NCI-H1417 (cell line): ENCODE measurements at places on chromosomes 6 and 20.
A peak's percentile ranks its signal among the peaks of the same experiment; 100 is the strongest.

DNA sequence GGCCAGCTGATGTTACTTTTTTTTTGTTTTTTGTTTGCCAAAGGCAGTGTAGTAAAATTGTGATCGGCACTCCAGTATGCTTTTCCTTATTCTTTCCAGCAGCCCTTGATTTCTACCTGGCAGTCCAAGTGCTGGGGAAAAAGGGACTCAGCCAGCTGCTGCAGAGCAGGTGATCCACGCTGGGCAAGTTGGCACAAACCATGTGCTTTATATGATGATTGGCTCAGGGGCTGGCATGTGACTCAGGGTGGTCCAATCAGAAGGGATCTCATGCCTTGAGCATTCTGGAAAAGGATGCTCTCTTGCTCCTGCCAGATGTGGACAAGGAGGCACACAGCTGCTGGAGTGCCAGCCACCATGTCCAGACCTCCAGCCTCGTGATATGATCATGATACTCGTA lies 54.5 kb downstream of the SULF2 start:
- no peak for DNase-seq

GRCh38 chr6:125507987-125508655 lies 206.4 kb upstream of the HDDC2 start:
- DNase-seq = peak; percentile 87

DNA sequence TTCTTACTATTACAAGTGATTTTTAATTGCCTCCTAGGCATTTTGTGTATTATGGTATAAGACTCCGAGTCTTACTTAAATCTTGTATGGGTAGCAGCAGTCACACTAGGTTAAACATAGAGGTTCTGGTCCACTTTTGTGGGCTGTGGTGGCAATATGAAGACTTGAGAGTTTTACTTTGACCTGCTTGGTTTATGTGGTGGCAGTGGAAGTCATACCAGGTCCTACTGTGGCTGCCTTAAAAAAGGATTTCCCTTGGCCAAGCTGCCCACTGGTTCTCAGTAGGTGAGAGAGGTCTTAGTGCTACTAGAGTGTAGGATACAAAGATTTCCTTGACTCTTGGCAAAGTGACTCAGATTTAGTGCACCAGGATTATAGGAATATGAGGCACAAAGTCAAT lies 44.2 kb upstream of the NKAIN2 start:
- DNase-seq = no peak

- no peak for DNase-seq
Measured at GRCh38 chr6:138129190-138129589, 22.0 kb upstream of the PERP start.

DNA sequence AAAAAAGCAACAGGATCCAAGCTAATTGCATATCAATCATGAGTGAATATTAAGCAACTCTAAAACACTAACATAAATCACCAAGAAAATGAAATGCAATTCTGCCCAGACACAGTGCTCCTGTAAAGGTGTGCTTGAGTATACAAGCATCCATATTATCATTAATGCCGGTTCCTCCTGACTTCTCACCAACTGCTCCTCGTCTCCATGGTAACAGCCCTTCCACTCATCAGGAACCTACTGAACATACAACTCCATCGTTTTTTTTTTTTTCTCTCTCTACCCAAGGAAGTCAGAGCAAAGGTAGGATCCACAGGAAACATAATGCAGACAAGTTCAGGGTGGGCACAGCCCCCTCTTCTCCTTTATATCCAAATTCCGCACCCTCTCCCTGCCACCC lies 12.4 kb downstream of the GABBR1 start:
- DNase-seq = no peak

GRCh38 chr6:2950713-2951112 lies 20.7 kb downstream of the SERPINB6 start:
- no peak for DNase-seq

DNA sequence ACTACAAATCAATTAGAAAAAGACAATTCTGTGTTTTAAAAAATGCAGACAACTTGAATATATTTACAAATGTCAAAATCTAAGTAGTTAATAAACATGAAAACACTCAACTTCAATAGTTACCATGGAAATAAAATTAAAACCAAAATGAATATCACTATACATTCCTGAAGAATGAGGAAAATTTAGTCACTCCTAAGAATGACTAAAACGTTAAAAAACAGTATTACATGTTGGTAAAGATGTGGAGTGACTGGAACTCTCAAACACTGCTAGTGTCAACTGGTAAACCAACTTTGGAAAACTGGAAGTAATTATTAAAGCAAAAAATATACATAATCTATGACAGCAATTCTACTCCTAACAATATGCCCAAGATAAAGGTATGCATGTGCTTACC lies 36.3 kb downstream of the AHI1 start:
- DNase-seq = no peak

- DNase-seq = no peak
Measured at GRCh38 chr6:46583081-46583480, 69.5 kb downstream of the CYP39A1 start.

DNA sequence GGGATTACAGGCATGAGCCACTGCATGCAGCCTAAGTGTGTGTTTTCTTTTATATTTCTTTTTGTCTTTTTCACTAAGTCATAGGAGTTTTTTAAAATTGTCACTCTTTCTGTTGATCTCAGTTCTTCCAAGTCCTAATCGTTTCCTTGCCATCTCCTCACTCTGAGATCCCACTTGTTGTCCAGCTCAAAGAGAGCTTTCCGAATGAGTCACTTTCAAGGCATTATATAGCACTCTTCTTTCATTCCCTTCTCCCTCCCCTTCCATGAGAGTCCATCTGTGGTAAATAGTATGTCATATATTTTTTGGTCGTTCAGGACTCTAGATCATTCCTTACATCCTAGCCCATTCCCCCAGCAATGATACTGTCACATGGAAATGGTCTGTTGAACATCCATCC lies 4.3 kb downstream of the VAPB start:
- no peak for DNase-seq

DNA sequence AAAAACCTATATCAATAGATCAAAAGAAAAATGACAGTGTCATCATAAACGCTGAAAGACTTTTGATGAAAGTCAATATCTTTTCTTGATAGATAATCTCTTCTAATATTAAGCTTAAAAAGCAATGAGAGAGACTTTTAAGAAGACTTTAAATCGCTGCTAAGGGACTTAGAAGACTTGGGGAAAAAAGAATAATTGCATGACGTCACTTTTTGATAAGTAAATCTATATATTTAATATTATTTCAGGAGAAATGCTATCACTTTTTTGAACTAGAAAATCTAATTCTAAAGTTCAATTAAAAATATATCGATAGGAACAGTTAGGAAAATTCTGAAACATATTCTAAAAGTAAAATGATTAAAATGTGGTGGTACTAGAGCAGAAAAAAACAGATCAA lies 78.7 kb upstream of the TSHZ2 start:
- DNase-seq = no peak

DNA sequence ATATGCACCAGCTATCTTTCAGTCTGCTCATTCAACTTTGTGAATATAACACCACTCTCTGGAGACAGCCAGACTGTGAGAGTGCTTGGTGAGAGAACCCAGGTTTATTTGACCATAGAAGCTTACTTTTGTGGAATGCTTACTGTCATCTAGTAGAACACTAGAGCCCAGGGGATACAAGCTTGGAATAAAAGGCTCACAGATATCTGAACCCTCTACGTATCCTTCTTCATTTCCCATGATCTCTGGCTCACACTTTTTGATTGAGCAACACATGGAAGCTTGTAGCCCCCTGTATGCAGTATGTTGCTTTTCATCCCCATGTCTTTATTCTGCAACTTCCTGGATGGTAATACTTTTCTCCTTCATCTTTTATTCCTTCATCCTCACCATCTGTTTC lies 835.3 kb upstream of the CITED2 start:
- no peak for DNase-seq

GRCh38 chr6:49664817-49665216 lies 28.2 kb upstream of the RHAG start:
- DNase-seq = no peak

DNA sequence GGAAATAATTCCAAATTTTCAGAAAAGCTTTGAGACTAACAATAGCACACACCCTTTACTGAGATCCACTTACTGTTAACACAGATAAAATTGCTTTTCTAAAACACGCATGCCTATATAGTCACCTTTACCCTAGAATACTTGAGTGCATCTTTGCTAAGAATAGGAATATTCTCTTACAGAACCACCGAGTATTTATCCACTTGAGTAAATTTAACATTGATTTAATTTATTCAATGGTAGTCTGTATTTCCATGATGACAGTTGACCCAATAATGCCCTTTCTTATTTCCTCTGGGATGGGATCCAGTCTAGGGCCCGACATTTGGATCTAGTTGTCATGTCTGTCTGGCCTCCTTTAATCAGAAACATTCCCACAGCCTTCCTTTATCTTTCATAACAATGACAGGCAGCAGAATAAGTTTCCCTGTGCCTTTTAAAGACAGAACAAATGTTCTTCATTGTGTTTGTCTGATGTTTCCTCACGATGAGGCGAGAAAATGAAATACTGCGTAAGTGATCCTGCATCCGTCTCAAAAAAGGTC lies 56.6 kb upstream of the ERVFRD-1 start:
- no peak for DNase-seq

DNA sequence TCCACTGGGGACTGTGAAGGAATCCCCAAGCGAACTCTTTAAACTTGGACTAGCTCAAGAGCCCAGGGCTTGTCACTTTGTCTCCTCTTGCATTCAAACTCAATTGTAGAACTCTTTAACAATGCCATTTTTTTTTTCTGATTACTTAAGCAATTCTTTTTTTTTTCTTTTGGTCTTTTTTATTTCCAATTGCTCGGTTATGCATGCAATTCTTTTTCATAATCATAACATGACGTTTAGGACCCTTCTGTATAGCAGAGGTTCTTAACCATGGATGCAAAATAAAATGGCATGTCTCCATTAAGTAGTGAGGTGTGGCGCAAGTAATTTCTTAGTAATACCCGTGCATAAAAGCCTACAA lies 466 bp upstream of the BFSP1 start:
- DNase-seq = no peak

DNA sequence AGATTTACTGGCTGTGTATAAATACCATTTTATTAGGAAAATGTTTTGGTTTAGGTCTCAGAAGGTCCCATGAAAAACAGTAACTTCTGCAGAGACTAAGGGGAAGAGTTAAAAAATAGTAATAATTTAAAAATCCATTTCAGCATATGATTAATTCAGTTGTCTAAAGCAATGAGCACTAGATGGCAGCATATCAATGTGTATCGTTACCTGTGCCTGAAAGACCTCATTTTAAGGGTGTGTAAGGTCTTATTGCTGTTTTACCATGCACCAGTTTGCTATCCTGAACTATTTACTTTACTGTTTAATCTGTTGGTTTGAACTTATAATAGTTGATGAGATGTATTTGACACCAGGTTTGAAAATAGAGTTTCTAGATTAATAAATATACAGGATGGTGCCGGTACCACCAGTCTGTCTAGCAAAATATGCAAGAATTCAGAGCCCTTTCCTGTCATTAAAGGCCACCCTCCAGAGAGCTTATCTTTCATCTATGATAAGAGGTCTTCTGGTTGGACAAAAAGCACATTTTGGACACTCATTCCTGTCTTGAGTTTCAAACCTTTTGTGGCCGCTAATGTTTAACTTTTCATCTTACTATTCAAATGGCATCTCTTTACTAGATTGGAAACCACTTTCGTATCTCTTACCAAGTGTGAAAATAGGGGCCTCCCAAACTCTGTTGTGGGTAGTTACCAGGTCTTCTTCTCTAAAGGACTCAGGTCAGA lies 8.9 kb upstream of the AHI1 start:
- DNase-seq = peak; percentile 51

GRCh38 chr20:61942526-61942925 lies 123.2 kb downstream of the TAF4 start:
- DNase-seq = no peak

- no peak for DNase-seq
Measured at GRCh38 chr20:25038103-25038410, 19.9 kb downstream of the ACSS1 start.

- peak; percentile 79 for DNase-seq
Measured at GRCh38 chr6:83511901-83512681, at the start of gene PRSS35. Gene PRSS35 (plus strand): TSS chr6:83512534. CDS start chr6:83523442, 10,908 bp downstream.

DNA sequence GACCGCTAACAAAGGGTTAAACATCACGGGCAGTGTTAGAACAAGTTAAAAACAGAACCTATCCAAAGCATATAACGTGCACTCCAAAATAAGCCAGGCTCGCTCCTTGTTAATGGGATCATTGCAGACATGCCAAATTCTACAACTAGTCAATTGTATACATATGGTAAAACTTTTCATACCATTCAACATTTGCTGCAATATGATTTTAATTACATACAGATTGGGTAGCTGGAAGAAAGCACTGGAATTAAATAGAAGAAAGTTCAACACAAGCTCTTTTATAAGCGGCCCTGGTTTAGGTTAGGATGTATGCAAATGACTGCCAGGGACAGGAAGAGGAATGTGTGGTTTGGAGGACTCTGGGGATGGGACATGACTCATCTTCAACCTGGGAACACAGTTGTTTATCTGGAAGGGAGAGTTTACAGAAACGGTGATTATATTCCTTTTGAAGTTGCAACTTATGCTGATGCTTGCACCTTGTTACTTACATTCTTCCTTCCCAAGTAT lies 62.5 kb upstream of the TIAM2 start:
- no peak for DNase-seq

- DNase-seq = no peak
Measured at GRCh38 chr6:155861821-155862220, 406.2 kb upstream of the NOX3 start.

DNA sequence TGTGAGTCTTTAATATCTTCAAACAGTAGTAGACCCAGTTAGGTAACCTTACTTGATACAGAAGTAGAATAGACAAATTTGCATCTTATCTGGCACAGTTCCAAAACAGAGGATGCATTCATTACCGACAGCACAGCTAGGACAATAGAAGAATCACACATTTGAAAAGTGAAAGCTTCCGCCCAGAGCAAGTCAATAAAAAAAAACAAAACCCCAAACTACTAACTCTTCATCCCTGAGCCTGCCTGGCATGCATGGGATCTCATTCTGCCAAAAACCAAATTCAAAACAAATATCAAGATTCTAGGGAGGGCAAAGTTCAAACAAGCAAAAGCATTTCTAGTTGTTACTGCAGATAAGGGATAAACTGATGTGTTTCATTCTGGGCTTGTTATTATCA lies 235.4 kb downstream of the BTBD9 start:
- DNase-seq = peak; percentile 11

GRCh38 chr6:47581591-47581990 lies 104.0 kb downstream of the CD2AP start:
- DNase-seq = no peak

- no peak for DNase-seq
Measured at GRCh38 chr6:160139420-160139851, 17.8 kb downstream of the SLC22A1 start.
